Foreskin keratinocyte (primary cell): ENCODE measurements at places on chromosomes 7 and 10. TPM values are rescaled to one million over a fixed set of nuclear protein-coding genes. Genes with fewer than 3 reads are reported as not detected.

Gene HOXA4
- total RNA-seq, result 0.82 and 1.6 TPM in 2 replicates

DNA sequence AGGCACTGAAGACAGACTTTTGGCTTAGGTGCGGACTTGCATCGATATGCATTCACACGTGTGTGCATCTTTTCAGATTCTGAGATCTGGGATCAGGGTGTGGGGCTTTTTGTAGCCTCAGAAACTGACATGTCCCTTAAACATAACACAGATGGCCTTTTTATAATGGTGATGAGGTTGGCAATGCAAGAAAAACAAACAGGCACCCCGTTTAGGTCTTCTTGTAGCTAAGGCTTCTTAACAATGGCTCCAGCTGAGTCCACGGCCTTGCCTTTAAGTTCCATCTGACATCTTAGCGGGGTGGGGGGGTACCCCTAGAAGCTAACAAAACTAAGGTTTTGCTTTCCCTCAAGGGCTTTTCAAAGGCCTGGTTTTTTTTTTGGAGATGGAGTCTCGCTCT lies 146.3 kb downstream of the PRPF18 start:
- no peak for DNase-seq

Gene SYT15
- 0.10 and 0.32 TPM in 2 replicates for total RNA-seq

DNA sequence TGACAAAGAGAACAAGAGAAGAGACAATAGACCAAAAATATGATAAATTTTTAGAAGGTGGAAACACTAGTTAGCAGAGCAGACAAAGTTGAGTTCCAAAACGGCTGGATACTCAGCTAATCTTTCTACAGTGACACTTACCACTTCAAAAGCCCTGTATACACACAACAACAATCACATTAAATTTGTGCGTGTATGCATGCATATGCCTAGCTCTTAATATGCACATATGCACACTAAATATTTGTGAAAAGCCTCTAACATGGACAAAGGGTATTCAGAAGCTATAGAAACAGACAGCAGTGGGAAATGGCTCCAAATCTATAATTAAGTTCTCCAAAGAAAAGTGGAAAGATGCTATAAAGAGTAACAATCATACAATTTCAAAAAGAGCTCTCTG lies 476.4 kb downstream of the HTR7 start:
- DNase-seq, result no peak

DNA sequence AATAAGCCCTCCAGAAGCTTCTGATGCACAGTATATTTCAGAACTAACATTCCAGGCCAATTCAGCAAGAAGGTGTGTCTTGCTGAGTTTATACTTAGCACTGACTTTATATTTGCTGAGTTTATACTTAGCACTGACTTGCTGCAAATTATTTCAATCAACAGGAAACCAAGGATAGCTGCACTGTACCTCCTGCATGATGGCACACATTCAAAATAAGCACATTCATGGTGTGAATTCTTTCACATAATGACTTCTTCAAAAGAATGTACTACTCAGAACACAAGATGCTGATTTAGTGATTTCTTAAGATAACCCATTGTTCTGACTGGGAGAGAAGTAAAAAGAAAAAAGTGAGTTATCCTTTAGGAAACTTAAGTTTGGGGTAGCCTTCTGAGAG lies 52.0 kb downstream of the JAZF1 start:
- no peak for DNase-seq

GRCh38 chr7:36157527-36158320 lies 4.7 kb downstream of the EEPD1 start:
- DNase-seq, result peak; percentile 76

- no peak for DNase-seq
Observed at GRCh38 chr10:31606841-31607240, 287.8 kb downstream of the ZEB1 start.

Gene PPP1R17
- total RNA-seq, result not detected in 2 replicates

Gene CDNF
- 0.34 and 0.63 TPM in 2 replicates for total RNA-seq

DNA sequence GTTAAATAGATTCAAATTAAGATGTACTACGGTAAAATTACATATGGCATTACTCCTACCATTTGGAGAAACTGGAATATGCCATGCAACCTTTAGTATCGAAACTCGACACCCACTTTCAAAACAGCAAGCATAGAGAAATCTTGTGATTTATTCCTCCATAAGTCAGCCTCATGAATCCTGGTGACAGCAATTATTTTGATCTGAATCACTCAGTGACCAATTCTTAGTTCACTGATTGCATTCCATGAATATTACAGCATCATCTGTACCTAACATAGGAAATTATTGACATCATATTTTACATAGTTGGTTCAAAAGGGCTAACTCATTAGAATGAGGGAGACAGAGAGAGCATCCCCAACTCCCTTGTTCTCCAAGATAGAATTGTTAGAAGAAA lies 89.6 kb downstream of the CACNB2 start:
- DNase-seq, result peak; percentile 47

DNA sequence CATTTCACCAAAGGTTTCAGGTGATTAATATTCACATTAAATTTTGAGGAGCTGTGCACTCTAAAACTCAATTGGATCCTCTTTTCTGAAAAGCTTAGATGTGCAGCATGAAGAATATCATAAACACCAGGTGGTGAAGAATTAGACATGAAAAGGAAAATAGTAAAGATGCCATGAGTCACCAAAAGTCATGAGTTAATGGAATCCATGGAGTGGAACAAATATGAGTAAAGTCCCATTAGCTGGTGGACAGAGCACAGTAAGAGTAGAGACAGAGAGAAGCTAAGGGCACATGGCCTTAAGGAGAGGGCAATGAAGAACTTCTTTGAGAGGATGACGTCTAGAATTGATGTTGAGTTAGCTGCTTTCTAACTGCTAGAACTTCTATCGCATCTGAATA lies 271.6 kb downstream of the CSTF2T start:
- DNase-seq, result no peak

Gene VWDE
- 1.0 and 2.9 TPM in 2 replicates for total RNA-seq

DNA sequence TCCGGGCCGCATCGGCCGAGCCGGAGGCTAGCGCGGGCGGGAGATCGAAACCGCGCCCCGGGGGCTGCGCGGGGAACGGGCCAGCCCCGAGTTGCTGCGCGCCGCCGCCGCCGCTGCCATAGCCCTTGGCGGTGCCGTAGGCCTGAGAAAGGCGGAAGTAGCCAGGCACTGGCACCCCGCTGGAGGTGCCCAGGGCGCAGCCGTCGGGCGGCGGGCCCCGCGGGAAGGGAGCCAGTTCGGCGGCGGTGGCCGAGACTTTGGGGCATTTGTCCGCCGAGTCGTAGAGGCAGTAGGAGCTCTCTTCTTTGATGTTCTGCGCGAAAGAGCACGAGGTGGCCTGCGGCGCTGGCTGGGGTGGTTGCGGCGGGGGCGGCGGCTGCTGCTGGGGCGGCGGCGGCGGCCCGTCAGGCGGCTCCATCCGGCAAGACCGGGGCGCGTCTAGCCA lies 587 bp downstream of the HOXA10 start:
- DNase-seq, result no peak
